ENCODE measurements at places on chromosomes 7 and 10.
A peak's percentile ranks its signal among the peaks of the same experiment; 100 is the strongest.

GRCh38 chr10:131202990-131203389 is 108.5 kb downstream of the TCERG1L start:
- no peak for DNase-seq

GRCh38 chr7:108358553-108358952 is 97.7 kb downstream of the NRCAM start:
- DNase-seq, result no peak

- DNase-seq, result no peak
These were observed 421.4 kb upstream of the MGMT start for GRCh38 chr10:129045599-129045998.

DNA sequence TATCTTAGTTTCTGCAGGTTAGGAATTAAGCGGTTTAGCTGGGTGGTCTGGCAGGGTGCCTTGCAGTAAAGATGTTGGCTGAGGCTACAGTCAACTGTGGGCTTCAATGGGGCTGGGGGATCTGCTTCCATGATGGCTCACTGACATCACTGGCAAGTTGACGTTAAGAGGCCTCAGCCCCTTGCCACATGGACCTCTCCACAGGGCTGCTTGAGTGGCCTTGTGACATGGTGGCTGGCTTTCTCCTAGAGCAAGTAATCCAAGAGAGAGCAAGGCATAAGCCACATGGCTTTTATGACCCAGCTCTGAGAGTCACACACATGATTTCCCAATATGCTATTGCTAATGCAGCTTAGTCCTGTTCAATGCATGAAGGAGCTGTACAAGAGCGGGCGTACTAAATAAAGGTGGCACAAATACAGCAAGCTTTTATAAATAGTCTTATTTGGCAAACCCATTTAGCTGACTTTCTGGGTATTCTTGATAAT is 109.1 kb downstream of the SEPTIN7 start:
- no peak for DNase-seq

- no peak for DNase-seq
These were observed 75.6 kb upstream of the LYZL2 start for GRCh38 chr10:30705101-30705624.

DNA sequence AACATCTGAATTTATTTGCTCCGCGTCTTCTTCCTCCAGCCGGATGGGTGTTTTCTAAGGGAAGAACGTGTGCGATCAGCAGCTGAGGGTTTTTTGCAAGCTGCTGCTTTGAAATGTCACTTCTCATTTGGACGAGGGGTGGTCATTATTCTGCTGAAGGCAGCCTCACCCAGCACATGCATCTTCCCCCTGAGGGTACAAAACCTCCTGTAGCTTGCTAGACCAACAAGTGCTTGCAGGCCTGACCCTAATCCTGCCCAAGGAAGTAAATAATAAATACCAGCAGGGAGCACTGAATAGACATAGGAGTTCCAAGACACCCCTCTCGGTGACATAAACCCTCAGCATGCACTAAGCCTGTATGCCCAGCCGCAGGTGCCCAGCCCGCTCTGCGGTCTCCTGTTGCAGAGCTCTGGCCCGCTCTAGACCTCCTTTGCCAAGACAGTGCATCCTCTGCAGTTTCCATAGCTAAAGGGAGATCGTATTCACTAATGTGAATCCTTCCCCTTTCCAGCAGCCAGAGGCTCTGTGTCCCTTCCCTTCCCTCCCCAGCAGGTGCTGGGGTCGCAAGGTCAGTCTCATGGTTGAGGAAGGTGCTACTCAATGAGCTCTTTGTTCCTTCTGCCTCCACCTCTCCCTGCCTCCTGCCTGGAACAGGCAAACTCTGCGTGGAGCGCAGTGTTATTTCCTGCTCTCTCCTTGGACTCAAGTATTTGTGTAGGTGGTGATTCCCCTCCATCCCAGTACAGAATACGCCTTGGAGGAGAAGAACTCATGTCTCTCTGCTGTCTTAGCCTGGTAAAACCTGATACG is 36.6 kb downstream of the SBDS start:
- no peak for DNase-seq

DNA sequence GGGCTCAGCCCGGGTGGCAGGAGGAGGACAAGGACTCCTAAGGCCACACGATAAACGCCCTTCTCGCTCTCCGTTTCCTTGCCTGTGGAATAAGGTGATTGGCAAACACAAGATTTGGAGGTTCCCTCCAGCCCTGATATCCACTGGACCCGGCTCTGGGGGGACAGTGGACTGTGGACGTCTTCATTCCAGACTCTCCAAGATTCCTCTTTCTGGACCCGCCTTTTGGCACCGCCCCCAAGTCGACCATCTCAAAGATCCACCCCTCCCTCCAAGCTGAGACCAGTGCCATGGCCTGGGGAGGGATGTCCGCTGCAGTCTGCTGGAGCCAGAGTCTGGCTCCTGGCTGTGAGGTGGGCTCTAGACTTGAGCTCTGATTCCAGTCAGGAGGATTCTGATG is 23.6 kb downstream of the ZNF783 start:
- peak; percentile 34 for DNase-seq

- no peak for DNase-seq
These were observed 147.8 kb downstream of the ELAPOR2 start for GRCh38 chr7:86911659-86912058.

DNA sequence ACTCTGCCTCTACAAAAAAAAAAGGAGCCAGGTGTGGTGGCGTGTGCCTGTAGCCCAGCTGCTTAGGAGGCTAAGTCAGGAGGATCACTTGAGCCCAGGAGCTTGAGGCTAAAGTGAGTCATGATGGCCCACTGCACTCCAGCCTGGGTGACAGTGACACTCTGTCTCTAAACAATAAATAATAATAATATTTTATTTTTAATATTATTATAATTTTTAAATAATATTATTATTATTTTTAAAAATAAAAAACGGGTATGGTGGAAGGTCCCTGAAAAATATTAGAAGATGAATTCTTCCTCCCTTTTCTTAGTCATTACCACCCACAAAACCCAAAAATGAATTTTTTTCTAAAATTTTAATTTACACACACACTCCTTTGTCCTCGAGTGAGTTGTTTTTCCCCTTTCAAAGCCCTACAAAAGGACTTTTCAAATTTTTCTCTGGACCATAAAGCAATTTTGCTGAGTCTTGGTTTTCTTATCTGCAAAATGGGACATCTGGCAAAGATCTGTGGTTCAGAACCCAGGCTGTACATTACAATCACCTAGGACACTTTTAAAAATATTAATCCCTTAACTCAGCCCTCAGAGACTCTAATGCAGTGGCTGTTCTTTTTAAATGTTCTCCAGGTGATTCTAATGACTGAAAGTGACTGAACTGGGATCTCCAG is 174.0 kb upstream of the NEBL start:
- no peak for DNase-seq

DNA sequence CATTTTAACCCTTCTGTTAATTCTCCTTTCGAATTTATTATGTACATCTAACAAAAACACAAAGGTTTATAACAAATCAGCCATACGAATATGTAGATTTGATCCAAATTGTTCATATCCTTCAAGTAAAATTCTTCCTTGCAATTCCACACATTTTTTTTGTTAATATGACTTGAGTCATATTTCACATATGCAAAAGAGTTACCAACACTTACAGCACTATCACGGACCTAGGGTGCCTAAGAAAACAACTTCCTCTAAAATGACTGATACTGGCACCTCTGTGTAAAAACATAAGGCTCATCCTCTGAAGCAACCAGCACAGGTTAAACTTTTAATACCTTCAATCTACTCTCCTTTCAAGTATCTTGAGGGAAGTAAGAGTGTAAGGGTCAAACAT is 451.8 kb downstream of the SEMA3D start:
- no peak for DNase-seq

- DNase-seq, result peak; percentile 35
These were observed 70.9 kb downstream of the SYPL1 start for GRCh38 chr7:106041140-106041717.

GRCh38 chr7:137977173-137977572 is 24.7 kb downstream of the CREB3L2 start:
- no peak for DNase-seq

DNA sequence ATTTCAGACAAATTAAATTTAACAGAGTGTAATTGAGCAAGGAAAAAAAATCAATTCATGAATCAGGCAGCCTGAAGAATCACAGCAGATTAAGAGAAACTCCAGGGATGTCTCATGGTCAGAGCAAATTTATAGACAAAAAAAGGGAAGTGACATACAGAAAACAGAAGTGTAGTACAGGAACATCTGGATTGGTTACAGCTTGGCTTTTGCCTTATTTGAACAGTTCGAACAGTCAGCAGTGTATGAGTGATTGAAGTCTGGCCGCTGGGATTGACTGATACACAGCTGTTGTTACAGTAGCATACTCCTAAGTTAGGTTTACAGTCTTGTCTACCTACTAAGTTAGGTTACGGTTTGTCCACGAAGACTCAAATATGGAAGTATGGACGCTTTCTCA is 255.3 kb downstream of the HPSE2 start:
- DNase-seq, result no peak

DNA sequence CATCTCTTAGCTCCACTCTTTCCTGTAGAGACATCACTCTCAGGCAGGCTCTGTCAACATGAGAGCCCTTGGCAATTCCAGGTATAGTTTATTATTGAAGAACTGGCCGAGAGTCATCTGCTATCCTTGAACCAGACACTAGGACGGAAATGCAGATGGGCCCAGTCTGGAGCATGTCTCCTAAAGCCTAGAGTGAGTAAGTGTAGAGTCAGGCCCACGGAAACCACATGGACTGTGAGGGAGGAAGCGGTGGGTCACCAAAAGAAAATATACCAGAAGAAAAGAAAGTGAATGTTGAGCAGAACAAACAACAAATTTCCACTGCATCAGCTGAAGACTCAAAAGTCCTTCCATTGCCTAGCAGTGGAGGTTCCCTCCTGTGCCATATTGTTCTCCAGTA is 15.7 kb upstream of the RELN start:
- DNase-seq, result peak; percentile 36

GRCh38 chr10:77571490-77571889 is 66.1 kb downstream of the KCNMA1 start:
- DNase-seq, result no peak

- no peak for DNase-seq
These were observed 100.3 kb upstream of the ANK3 start for GRCh38 chr10:60490013-60490412.

- DNase-seq, result no peak
These were observed 146.4 kb downstream of the ANLN start for GRCh38 chr7:36535866-36536664.

GRCh38 chr7:51260516-51260915 is 56.1 kb downstream of the COBL start:
- no peak for DNase-seq

DNA sequence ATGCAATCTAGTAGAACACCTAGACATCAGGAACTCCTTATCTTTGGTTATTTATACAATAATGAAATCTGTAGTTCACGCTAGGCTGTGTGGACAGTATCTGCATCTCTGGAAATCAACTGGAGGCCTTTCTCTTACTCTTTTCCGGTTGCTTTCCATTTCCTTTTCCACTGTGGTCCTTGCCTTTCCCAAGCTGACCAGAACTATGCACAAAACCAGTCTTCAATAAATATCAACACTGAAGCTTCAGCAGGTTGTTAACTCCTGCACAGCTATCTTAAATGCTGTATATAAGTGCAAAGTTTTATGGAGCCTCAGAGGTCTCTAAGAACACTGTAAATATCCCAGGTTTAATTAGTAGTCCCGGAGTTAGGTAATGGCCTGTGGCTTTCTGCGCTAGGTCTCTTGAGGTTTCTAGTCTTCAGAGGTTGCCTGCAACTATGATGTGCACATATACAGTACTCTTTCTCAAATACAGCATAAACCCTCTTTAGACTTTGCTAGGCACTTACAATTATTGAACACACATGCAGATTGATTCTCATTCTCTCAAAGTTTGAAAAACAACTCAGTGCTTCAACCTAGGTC is 2.4 kb downstream of the KLLN start:
- no peak for DNase-seq

- DNase-seq, result no peak
These were observed 7.2 kb upstream of the PYROXD2 start for GRCh38 chr10:98422182-98422581.

DNA sequence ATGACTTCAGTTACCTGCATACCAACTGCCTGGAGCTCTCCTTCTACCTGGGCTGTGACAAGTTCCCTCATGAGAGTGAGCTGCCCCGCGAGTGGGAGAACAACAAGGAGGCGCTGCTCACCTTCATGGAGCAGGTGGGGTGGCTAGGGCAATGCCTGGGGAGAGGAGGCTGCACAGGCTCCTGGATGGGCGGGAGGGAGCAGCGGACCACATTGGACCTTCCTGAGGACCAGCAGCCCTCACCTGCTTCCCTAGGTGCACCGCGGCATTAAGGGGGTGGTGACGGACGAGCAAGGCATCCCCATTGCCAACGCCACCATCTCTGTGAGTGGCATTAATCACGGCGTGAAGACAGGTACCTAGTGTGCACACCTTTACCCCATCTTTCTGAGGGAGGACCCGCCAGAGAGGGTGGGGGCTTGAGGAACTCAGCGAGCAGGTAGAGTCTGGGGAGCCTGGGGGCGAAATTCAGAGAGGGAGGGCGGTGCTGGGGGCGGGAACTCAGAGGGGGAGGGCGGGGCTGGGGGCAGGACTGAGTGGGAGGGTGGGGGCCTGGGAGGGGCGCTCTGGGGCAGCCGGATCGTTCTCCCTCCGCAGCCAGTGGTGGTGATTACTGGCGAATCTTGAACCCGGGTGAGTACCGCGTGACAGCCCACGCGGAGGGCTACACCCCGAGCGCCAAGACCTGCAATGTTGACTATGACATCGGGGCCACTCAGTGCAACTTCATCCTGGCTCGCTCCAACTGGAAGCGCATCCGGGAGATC is 9.0 kb downstream of the AEBP1 start:
- no peak for DNase-seq

DNA sequence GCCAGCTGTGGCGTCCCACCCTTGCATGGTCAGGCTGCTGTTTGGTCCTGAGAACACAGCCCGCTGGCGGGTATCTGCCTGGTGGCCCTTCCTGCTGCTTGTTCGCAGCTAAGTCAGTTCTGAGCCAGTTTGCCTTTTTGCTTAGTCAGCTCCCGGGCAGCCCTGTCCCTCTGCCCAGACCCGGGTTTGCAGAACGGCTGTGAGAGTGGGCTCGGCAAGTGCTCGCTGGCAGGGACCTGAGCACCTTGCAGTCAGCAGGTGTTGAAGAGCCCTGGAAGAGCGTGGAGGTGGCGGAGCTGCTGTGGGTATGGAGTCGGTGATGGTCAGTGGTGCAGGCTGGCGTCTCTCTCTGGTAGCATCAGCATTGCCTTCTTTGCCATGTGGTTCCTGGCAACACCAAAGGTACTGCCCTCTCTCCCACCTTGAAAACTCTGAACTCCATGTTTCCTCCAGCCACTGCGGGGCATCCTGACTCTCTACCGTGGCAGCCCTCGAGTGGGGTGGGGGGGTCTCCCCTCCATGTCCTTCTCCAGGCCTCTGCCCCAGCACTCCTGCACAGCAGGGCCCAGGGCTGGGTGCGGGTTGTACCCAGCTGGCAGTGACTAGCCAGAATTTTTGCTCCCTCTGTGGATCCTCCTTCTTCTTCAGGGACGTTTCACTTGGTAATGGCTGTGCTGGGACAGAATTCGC is 4.6 kb downstream of the INPP5A start:
- no peak for DNase-seq

- no peak for DNase-seq
These were observed 244.7 kb downstream of the EBF3 start for GRCh38 chr10:129719415-129719739.

- no peak for DNase-seq
These were observed 2.2 kb upstream of the AP1S1 start for GRCh38 chr7:101151908-101152651.

- no peak for DNase-seq
These were observed 640.8 kb downstream of the XPNPEP1 start for GRCh38 chr10:109282510-109282909.

GRCh38 chr10:60410970-60411369 is 21.3 kb upstream of the ANK3 start:
- DNase-seq, result no peak

All from endothelial cell of umbilical vein (primary cell).